ENCODE measurements at places on chromosomes 1 and 21.

- DNase-seq = no peak
Observed at GRCh38 chr21:40733024-40733397, 113.9 kb downstream of the DSCAM start.

DNA sequence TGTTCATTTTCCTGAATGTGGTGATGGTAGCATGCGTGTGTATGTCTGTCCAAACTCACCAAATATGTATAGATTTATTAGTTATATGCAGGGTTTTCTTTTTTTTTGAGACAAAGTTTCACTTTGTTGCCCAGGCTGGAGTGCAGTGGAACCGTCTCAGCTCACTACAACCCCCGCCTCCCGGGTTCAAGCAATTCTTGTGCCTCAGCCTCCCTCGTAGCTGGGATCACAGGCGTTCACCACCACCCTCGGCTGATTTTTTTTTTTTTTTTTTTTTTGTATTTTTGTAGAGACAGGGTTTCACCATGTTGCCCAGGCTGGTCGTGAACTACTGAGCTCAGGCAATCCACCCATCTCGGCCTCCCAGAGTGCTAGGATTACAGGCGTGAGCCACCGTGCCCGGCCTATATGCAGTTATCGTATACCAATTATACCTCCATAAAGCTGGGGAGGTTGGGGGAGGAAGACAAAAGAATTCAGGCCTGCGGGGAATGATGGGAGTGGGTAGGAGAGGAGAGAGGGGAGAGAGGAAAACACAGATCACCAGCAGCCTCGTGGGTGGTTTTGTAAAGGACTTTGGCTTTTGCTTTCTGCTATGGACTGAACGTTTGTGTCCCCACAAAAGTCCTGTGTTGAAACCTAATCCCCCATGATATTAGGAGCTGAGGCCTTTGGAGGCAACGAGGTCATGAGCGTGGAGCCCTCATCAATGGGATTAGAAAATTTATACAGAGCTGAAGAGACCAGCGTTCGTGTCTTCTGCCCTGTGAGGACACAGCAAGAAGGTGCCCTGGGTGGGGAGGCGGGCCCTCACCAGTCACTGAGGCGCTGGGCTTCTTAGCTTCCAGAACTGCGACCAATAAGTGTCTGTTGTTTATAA is 4.4 kb upstream of the HNRNPU start:
- DNase-seq = no peak

DNA sequence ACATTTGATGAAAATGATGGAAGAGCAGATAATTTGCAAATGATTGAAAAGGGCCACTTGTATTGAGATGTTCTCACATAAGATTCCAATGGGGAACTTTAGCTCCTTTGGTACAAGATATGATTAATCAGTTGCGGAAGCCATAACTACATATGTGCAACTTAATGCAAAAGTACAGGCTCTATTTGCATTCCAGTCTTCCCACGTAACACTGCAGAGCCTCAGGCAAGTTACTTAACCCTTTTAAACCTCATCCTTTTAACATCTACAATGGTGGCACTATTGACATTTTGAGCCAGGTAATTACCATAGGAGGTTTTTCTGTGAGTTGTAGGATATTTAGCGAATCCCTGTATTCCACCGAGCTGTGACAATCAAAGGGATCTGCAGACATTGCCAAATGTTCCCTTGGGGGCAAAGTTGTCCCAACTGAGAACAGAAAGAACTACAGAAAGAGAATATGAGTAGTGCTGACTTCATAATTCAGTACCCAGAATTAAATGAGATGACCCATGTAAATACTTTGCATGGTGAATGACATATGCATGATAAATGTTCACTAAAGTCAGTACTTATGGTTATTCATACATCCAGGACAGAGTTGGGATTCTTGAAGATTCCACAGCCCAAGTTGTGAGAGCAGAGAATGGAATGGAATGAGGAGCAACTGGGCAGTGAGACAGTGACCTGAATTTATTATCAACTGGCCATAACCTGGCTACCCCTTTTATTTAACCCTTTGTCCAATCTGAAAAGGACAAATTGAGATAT is 62.6 kb downstream of the SPAG17 start:
- no peak for DNase-seq

DNA sequence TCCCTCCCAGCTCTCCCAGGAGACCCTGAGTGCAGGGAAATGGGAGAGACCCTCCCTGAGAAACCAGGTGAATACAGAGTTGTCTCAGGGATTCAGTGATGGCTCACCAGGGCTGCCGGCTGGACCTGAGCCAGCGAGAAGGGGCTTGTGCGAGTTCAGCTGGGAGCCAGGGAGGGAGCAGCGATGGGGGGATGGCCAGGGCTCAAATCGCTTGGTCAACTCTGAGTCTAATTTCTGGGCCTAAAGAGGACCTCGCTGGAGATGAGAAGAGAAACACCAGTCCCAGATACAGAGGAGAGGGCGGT is 6.5 kb downstream of the FCGR2A start:
- no peak for DNase-seq

- no peak for DNase-seq
Observed at GRCh38 chr1:184499616-184500015, 112.8 kb downstream of the C1orf21 start.

- no peak for DNase-seq
Observed at GRCh38 chr1:20500716-20501115, 7.2 kb downstream of the MUL1 start.

DNA sequence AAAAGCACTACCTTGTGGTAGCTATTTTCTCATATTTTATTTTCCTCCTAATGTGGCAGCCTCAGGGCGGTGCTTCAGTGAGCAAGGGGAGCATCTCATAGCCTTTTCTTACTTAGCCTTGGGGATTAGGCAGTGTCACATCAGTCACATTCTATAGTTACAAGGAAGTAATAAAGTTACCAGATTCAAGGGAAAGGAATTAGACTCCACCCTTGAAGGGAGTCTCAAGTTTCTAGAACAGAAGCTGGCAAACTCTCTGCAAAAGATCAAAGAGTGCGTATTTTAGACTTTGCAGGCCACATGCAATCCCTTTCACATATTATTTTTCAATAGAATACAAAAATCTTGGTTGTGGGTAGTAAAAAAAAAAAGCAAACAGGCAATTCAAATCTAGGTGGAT is 350.4 kb downstream of the AMY1C start:
- no peak for DNase-seq

DNA sequence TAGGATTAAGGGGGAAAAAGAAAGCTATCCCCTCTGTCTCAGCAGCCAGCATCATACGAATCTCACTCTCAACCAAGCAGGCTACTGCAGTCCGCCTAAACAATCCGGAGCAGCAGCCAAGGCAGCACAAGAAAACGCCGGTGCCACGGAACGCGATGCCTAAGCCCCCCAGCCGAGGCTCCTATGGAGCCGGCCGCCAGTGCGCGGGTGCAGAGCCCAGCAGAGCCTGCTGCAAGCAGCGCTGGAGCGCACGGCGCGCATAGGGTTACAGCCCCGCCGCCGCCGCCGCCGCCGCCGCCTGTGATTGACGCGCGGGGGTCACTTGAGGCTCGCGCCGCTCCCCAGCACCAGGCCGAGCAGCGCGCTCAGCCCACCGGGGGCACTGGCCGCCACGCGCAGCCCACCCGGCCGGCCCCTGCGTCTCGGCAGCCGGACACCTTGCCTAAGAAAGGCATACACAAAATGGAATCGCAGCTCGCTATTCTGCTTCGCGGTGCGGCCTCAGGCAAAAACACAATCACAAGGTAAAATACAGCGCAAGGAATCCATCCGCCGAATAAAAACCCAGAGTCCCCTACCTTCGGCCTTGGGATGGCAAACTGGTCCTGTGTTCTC is 780 bp downstream of the HIVEP3 start:
- DNase-seq = no peak

DNA sequence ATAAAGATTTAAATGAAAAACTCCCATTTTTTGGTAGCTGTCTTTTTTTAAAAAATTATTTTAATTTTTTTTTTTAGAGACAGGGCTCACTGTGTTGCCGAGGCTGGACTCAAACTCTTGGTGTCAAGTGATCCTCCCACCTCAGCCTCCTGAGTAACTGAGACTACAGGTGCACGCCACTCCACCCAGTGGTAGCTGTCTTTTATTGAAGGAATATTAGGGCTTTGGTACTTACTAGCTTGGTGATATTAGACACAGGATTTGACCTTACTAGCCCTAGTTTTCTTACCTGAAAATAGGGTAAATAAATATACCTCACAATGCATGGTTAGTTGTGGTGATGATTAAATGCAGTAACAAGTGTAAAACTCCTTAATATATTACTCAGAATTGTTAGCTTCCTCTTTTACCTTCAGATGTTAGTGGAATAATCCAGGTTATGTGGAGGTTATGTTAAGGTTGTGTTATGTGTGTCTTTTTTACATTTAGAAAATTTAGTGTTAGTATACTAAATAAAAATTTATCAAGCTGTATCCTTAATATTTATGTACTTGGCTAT is 66.8 kb downstream of the PHACTR4 start:
- DNase-seq = no peak

- no peak for DNase-seq
Observed at GRCh38 chr1:94946886-94947285, 20.0 kb upstream of the CNN3 start.

GRCh38 chr1:98051065-98051675 is 130.3 kb upstream of the DPYD start:
- DNase-seq = peak; percentile 69

DNA sequence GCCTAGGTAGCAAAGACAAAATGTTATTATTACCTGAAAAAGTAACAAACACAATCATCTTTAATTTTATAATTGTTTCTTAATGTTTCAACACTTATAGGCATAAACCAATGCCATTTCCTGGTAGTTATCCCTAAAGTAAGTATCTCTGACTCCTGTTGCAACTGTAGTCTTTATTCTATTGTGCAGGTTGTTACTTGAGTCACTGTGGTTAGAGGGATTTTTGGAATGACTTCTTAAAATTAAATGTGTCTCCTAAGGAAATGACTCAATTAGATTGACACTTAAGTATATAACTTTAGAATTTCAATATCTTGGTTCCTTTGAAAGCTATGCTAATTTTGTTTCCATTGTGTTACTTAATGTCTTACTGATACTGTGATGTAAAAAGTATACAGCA is 143.9 kb downstream of the PHTF1 start:
- no peak for DNase-seq

- no peak for DNase-seq
Observed at GRCh38 chr1:115922801-115923200, 53.5 kb upstream of the SLC22A15 start.

DNA sequence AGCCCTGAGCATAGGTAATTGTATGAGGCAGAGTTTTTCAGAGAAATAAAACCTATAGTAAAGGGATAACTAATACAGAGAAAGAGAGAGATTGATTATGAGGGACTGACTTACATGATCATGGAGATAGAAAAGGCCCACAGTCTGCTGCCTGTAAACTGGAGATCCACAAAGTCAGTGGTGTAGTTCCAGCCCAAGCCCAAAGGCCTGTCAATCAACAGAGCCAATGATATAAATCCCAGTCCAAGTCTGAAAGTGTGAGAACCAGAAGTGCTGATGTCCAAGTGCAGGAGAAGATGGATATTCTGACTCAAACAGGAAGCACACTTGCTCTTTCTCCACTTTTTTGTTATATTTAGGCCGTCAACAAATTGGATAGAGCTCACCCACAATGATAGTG is 340.1 kb upstream of the RGS18 start:
- no peak for DNase-seq

DNA sequence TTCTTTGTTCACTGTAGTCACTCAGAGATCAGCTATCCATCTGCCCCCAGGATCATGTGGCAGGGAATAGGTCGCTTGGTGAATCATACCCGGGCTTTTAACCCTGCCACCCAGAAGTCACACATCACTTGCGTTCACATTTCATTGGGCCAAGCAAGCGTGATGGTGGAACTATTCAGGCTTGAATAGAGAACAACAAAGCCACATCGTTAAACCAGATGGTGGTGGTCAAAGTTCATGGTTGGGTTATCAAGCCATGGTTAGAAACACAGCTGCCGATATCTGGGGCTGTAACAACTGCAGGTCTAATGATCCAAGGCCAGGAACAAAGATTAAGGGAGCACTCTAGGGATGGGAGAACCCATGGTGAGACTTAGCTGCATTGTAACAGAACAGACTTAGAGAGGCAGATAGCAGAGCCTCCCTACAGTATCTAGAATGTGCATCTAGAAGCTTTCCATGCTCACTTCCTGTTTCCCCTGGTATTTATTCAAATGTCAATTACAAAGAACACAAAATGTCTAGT is 40.0 kb upstream of the PTPRC start:
- DNase-seq = no peak

GRCh38 chr1:38291906-38292521 is 245.4 kb upstream of the POU3F1 start:
- DNase-seq = no peak

- no peak for DNase-seq
Observed at GRCh38 chr1:55287723-55288122, 72.6 kb upstream of the USP24 start.

GRCh38 chr1:12422488-12422887 is 192.7 kb downstream of the VPS13D start:
- DNase-seq = no peak

DNA sequence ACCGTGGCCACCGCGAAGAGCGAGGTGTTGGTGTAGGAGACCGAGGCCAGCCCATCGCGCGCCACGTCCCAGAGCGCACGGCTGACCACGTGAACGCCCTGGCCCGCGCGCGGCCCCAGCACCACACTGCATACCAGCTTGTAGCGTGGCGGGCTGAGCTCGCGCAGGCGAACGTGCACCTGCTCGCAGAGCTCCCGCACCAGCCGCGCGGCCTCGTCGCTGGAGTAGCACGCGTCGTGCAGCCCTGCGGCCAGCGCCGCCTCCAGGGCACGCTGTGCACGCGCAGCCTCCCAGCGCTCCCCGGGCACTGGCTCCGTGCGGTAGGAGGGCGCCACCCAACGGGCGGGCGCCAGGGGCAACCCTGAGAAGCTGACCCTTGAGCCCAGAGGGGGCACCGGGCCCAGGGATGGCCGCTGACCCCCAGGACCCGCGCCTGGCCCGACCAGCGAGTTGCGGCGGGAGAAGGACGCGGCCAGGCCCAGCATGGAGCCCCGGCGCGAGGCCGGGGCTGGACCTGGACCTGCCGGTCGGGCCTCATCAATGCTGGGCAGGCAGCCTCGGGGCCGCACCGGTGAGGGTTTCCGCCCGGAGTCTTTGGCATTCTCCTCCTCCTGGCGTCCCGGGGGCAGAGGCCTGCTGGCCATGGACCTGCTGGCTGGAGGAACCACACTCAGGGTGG is 987 bp downstream of the DYNLT4 start:
- DNase-seq = no peak

GRCh38 chr1:165207853-165208515 is 148.5 kb downstream of the LMX1A start:
- DNase-seq = no peak

- no peak for DNase-seq
Observed at GRCh38 chr1:4975856-4976255, 321.4 kb downstream of the AJAP1 start.

GRCh38 chr1:109624201-109625010 is 4.8 kb downstream of the AMPD2 start:
- no peak for DNase-seq

DNA sequence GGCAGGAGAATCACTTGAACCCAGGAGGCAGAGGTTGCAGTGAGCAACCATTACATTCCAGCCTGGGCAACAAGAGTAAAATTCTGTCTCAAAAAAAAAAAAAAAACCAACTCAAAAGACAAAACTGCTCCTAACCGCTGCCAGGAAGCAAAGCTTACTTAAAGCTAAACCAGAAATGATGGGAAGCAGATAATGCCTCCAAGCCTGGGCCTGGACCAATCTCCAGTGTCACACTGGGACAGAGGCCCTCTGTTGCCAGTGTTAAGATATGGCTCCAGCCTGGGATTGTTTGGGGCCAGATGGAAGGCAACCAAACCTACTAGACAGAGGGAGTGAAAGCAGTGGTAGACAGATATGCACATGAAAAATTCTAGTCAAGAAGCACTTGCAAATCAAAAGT is 36.9 kb downstream of the NSL1 start:
- no peak for DNase-seq
